Effector memory CD4-positive, alpha-beta T cell (primary cell): ENCODE measurements at places on chromosomes 2 and 18.

GRCh38 chr2:39881494-39881893, 102.4 kb upstream of the THUMPD2 start:
- no peak for DNase-seq

DNA sequence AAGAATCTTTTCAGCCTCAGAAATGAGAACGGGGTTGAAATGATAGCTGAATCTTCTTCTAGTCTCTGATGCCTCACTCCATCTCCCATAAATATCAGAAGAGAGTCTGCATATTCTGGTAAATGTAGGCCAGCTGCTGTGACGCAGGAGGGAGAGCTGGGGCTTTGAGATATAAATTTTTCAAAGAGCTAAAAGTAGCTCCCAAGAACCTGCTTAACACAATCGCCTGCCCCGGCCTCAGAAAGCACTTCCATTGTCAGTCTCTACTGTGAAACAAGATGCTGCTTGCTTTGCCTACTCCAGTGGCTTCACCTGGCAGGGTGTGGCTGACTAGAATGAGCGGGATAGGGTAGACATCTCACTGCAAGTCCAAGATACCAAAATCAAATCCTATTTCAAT, 105.0 kb upstream of the CCDC150 start:
- DNase-seq, result no peak

- DNase-seq, result no peak
Measured at GRCh38 chr18:53541924-53542323, 682.5 kb downstream of the MBD2 start.

DNA sequence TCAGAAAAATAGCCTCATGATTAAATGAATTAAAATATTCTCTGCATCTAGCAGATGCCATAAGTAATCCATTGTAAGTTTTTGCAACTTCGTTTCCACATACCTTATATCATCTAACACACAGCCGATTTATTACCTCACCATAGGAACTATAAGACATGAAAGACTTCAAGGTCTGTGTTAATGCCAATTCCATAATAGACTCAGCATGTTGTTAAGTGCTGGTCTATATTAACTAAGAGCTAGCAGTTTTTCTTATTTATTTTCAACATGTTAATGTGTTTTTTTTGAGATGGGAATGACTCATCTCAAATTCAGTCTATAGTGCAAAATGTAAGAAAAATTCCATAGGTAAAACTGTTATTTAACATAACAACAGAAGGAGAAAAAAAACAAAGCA, 243.9 kb upstream of the GULP1 start:
- no peak for DNase-seq

GRCh38 chr2:222302178-222303018, 3.6 kb upstream of the PAX3 start:
- no peak for DNase-seq

DNA sequence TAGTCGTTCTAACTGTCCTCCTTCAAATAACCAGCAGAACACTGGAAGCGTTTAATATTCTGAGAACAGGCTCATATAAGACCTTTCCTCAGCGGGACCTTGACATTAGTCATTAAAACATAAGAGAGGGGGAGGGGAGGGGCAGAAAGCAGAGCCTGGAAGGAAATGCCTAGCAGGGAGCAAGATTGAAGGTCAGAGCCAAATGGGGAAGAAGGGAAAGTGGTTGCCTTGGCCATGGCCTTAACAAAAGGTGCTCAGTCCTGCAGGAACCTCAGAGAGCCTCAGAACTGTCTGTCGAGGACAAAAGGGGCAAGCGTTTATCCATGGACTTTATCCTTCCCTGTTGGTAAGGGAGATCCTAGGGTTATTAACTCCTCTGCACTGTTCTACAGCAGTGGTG, 856 bp upstream of the PLA2R1 start:
- no peak for DNase-seq

DNA sequence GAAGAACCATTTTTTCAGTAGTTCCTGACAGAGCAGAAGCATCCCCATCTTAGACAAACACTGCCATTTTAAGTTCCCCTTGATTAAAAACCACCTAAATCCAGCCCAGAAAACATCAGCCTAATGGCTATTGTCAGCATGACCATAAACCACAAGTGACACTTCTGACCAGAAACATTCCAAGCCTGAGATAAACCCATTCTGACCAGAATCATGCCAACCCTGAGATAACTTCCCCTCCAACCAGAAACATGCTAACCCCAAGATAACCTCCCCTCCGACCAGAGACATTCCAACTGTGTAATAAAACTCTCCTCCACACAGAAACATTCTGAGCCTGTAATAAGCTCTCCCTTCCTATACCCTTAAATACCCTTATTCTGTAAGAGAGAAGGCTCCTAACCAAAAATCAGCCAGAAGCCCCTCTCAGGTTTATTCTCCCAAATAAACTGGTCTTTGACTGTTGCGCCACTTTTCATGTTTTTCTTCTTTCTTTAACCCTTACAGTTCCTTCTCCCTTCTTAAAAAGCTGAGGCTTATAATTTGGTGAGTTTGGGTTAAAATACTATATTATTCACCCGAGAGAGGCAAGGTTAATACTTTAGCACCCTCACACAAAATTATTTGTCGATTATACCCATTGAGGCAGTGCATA, 149.7 kb downstream of the HNMT start:
- no peak for DNase-seq

DNA sequence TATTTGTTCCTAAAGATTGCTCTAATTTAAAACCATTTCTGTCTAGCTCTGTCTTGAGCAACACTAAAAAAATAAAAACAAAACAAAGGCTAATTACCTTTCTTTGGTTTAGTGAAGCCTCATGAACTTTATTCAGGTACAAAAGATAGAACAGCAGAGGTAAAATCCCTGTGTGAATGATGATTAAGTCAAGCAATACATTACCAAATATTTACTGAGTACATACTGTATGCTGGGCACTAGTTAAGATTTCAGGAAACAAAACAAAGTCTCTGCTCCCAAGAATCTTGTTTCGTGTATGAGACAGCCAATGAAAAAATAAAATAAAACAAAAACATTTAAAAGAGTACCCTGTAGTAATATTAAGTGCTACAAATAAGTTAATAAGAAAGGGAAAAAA, 257.5 kb downstream of the RND3 start:
- no peak for DNase-seq

- no peak for DNase-seq
Measured at GRCh38 chr2:218447072-218447471, 28.1 kb downstream of the VIL1 start.

DNA sequence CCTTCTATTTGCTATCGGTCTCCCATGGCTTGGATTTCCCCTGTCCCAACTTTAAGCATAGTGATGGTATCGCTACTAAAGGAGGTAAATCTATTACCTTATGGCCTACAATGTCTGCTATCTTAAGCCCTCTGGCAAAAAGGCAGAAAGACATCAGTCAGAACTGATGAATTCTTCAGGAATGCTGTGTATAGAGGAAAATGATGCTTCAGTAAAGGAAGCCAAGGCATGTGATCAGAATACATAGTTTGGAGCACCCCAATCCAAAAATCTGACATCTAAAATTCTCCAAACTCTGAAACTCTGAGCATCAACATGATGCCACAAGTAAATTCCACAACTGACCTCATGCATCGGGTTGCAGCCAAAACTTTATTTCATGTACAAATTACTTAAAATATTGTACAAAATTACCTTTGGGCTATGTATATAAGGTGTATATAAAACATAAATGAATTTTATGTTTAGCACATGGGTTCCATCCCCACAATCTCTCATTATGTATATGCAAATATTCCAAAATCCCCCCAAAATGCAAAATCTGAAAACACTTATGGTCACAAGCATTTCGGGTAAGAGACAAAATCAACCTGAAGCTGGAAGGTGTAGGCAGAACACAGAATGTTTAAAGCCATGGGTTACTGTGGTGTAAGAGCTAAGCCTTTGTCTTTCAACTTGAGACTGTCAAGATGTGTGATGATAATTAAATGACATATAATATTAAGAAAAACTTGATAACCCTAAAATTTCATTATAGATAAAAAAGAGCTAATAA, 66.2 kb downstream of the CUL3 start:
- no peak for DNase-seq

- DNase-seq, result no peak
Measured at GRCh38 chr18:9577361-9577760, 37.0 kb downstream of the PPP4R1 start.

- no peak for DNase-seq
Measured at GRCh38 chr2:235055891-235056516, 104.2 kb downstream of the SH3BP4 start.

DNA sequence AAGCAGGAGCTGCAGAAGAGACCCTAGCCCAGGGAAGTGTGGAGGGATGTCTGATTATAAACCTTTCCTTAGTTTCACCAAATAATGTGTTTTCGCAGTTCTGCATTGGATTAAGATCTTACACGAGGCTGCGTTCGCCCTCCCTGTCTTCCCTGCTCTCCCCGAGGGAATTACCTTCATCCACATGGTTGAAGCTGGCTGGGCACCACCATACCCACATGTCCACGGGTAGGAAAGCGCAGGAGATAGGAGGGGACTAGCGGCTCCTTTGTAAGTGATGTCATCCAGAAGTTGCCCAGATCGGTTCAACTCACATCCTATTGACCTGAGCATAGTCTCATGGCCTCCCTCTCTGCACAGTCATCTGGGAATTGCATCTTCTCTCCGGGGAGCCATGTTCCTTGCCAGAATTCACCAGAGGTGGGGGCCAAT, 1.1 kb downstream of the TTL start:
- no peak for DNase-seq

DNA sequence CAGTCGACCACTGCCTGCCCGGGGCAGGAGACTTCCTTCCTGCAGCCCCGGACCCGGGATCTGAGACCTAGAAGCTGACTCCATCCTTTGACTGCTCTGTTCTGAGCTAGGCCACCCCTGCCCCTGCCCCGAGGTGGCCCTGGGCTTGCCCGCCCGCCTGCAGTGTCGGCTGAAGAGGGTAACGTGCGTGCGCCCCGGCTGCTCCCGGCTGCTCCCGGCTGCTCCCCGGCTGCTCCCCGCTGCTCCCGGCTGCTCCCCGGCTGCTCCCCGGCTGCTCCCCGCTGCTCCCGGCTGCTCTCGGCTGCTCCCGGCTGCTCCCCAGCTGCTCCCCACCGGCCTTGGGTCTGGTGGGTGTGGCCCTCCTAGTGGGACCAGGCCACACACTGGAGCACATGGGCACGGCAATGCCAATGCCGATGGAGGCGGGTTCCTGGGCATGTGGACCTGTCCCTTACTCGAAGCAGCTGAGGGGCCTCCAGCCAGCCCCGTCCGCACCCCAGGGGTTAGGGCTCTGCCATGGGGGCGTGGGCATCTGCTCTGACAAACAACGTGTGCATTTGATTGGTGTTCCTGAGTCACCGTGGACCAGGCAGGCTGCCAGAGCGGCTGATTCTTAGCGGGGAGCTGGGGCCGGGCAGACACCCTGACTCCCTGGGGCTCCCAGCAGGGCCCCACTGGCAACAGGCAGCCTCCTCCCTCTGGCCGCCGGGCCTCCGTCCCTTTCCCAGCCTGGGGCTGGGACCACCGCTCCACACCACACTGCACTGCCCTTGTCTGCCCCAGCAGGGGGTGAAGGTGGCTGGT, 2.0 kb upstream of the GAL3ST2 start:
- no peak for DNase-seq
